ENCODE measurements at places on chromosomes 3 and 15.

GRCh38 chr3:16548721-16549120 lies 35.2 kb upstream of the RFTN1 start:
- no peak for DNase-seq

- no peak for DNase-seq
Measured at GRCh38 chr3:187014417-187014864, 84.1 kb downstream of the ST6GAL1 start.

DNA sequence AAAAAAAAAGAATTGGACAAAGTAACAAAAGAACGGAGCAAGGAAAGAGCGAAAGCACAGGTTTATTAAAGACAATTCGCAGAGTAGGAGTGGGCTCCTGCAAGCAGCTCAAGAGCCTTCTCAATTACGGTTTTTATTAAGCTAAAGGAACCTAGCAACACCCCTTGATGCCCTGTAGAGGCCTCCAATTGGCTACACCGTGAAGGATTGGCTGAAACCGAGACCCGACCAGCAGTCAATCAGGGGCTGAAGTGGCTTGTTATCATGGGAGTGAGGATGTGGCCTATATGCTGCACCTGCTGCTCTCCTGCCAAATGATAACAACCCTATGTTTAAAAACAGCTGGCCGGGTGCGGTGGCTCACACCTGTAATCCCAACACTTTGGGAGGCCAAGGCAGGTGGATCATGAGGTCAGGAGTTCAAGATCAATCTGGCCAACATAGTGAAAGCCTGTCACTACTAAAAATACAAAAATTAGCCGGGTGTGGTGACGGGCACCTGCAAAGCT lies 20.4 kb upstream of the AP3B2 start:
- no peak for DNase-seq

- DNase-seq = peak; percentile 37
Measured at GRCh38 chr3:158727206-158728060, 4.8 kb downstream of the RARRES1 start.

DNA sequence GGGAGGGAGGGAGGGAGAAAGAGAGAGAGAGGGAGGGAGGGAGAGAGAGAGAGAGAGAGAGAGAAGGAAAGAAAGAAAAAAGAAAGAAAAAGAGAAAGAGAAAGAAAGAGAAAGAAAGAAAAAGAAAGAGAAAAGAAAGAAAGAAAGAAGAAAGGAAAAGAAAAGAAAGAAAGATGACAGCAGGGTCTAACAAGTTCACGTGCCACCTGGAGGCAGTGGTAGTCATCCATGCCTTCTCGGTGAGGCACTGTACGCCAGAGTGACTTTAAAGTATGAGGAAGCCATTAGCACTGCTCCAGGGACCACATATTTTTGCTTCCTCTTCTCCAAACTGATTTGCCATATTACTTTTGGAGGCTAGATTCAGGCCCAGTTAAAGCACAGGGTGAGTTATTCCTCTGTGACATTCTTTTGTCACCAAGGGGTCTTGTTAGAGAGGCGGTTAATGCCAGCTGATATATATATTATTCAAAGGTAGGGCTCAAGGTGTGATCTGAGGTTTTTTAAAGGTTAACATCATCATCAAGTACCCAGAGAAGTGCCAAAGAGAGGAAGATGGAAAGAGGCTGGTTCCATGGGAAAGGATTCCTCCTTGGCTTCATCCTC lies at the start of gene HTR3D:
HTR3D (plus strand) TSS at position 556 of the 606 bp plus-strand sequence; CDS start at position 556, 0 bp downstream.
- no peak for DNase-seq

GRCh38 chr3:171132873-171133272 lies 106.4 kb upstream of the SLC2A2 start:
- no peak for DNase-seq

DNA sequence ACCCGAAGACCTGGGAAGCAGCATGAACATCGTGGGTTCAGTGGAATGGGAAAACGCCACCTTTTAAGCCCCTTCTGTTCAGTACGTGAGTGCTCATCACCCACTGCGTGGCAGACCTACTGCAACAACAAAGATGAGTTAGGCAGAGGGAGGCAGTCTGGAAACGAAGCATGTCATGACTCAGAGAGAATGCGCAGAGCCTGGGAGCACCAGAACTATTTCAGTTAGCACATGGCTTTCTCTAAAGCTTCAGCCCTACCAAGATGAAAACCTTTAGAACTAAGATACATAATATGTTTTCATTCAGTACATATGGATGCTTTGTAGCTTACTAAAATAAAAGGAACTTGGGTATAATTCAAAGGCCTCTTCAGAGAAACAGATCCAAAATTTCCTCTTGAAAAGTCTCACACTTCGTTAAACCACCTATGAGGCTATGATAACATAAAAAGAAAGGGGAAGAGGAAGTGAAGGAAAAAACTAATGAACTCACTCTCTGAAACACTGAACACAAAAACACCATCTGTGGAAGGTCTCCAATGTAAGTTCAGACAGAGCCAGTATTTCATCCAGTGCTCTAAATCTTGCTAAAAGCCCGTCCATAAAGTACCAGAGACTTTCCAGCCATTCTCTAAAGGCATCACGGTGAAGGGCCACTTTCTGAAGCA lies 140.1 kb downstream of the OCA2 start:
- no peak for DNase-seq

DNA sequence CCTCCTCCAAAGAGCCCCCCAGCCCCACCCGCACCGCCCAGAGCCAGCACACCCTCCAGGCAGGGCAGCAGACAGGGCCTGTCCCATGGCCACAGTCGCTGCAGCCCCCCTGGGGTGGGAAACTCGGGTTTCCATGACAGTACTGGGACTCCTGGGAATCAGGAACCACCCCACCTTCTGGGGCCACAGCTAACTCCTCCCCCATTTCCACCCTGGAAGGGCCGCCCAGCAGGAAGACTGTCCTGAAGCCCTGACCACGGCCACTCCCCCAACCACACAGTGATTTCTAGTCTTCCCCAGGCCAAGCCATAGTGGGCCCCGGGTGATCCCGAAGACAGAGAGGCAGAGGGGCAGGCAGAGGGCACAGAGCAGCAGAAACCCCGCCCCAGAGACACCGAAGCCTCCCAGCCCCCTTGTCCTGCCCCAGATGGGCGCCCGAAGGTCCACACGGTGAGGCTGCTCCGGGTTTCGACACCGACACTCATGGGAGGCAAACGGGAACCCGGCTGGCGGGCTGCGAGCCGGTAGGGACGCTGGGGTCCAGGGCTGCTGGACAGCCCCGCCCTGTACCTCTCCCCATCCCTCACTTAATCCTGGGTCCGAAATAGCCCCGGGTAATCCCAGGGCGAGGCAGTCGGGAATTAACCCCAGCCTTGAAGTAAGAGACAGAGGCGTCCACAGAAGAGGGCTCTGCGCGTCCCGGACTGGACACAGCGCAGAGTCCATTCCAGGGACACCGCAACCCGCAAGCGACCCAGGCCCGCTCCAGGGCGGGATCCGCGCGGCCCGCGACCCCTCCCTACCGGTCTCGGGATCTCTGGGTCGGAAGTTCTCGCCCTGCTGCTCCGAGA lies 138.4 kb downstream of the NUP210 start:
- DNase-seq = no peak

DNA sequence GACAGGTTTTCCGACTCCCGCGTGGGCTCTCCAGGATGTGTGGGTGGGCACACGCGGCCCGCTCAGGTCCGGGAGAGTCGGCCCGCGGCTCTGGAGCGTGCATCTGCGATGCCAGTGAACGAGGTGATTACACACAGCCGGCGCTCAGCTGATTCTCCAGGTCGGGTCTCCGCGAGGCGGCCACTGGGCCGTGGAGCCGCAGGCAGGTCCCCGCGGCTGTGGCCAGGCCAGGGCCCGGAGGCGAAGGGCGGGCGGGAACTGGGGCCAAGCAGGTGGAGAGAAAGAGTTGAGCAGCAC lies 13.2 kb downstream of the PAK6 start:
- DNase-seq = no peak

DNA sequence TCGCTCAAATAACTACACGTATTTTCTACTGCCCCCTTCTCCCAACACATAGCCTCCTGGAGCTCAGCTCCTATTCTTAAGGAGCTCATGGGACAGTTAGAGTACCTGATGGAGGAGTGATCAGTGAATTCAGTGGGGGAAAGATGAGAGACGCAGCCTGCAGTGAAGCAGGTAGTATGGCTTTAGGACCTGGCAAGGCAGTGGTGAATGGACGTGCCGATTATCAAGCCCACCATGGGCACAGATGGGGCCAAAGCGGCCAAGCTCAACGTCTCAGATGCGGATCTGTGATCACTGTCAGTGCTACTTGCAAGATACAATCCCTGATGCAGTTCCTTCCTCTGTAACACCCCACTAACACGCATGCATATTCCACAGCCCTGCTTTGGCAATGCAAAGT lies 45.8 kb upstream of the ATP2B2 start:
- no peak for DNase-seq

DNA sequence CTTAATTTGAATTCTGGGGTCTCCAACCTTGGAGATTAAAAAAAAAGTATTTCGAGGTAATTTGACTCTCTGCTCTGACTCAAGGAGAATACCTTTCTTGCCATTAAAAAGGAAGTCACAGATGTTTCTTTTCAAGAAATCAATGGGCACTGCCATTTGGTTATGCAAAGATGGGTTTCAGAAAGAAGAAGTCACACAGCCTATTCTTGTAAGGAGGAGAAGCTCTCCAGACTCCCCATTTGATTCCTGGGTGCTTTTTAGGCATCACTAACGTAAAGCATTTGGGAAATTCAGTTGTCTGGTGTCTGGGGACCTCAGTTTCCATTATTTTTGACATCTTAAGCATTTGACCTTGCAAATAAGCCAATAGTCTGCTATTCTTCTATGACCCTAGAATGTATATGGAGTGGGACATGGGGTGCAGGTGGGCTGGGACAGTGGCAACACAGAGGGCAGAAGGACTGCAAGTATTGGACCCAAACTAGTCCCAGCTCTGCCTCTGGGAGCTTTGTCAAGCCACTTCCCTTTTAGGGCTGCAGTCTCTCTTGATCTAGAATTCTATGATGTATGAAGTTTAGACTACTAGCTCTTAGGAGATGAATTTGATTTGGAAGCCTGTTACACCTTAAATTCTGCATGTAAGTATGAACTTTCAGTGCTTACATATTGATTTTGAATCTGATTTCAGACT lies 27.8 kb downstream of the IL5RA start:
- DNase-seq = no peak

DNA sequence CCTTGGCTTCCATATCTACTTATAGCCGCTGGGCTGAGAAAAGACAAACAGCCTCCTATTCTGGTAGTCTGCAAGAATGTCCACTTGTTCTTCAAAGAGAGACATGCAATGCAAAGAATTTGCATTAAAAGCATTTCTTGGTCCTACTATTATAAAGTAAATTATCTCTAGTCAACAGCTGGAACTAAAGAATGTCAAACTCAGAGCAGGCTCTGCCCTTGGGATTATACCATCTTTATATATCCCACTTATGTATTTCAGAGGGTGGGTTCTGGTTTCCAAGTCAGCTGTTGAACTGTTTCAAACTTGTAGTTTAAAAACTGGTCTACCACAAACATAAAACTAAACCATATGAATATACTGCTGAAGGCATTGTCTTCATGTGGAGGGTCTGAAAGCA lies 7.0 kb upstream of the ACTC1 start:
- no peak for DNase-seq

GRCh38 chr15:67068710-67069400 lies 3.5 kb downstream of the SMAD3 start:
- DNase-seq = no peak

GRCh38 chr3:59839810-59840515 lies 790.1 kb upstream of the CFAP20DC start:
- DNase-seq = no peak

- no peak for DNase-seq
Measured at GRCh38 chr3:159123877-159124276, 322.0 kb downstream of the MFSD1 start.

- DNase-seq = peak; percentile 10
Measured at GRCh38 chr3:185215873-185216606, 37.8 kb downstream of the EHHADH start.

GRCh38 chr15:68373028-68373427 lies 58.9 kb downstream of the ITGA11 start:
- DNase-seq = no peak

DNA sequence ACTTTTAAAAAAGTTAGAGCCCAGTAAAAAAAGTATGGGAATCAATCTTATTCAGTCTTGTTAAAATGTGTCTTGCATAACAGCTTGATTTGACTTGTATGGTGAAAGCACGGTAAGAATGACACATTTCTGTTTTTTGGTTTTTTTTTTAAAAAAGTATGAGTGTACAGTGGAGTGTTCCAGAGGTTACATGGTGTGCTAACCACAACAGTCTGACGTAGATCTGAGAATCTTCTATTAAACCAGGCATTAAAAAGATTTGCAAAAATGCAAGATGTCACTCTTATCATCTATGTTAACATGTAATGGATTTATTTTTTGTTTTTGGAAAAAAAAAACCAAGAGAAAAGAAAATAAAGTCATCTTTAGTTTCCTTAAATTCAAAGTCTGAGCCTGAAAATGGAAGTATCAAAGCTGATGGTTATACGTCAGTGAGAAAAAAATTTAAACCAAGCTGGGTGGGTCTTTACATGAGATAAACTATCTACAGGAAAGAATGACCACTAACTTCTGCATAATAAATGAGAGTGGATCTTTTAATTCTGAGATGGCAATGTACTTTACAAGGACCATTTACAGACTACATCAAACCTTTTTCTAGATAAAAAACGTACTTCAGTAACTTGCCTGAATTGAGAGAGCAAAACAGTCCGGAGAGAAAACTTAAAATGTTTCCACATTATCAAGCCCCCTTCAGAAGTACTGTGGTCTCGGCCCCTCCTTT lies 1.6 kb downstream of the GABPB1 start:
- no peak for DNase-seq

- DNase-seq = no peak
Measured at GRCh38 chr15:74789171-74789631, 7.3 kb downstream of the CSK start.

- DNase-seq = peak; percentile 47
Measured at GRCh38 chr3:45612918-45613602, 18.5 kb downstream of the LIMD1 start.

- no peak for DNase-seq
Measured at GRCh38 chr15:80211976-80212375, 40.0 kb downstream of the CTXND1 start.

- no peak for DNase-seq
Measured at GRCh38 chr15:52020221-52021085, 1.4 kb downstream of the MAPK6 start.

DNA sequence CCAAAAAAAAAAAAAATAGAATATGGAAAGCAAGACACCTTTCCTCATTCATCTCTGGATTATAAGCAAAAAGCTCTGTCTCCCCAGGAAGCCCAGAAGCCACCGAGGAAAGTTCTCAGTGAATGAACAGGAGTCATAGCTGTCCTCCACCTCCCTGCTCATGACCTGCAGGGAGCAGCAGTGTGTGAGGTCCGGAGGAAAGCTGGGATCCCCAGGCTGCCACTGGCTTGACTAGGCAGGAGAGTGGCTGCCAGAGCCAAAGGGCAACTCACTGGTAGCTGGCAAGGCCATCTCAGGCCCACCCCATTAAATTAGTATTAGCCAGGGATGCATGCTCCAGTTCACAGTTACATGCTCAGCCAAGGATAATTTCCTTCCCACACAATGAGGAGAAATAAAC lies 191.6 kb upstream of the STT3B start:
- DNase-seq = no peak

- DNase-seq = no peak
Measured at GRCh38 chr3:37980462-37981347, 9.9 kb upstream of the VILL start.
